ENCODE measurements at places on chromosomes 5 and 9.

GRCh38 chr5:98454407-98454806 is 319.1 kb upstream of the RGMB start:
- no peak for DNase-seq

GRCh38 chr5:151285683-151286082 is 17.9 kb downstream of the SLC36A3 start:
- DNase-seq: no peak

GRCh38 chr5:170486371-170486770 is 17.4 kb upstream of the KCNIP1 start:
- no peak for DNase-seq

- DNase-seq: no peak
Measured at GRCh38 chr5:38583500-38583899, 27.1 kb upstream of the LIFR start.

DNA sequence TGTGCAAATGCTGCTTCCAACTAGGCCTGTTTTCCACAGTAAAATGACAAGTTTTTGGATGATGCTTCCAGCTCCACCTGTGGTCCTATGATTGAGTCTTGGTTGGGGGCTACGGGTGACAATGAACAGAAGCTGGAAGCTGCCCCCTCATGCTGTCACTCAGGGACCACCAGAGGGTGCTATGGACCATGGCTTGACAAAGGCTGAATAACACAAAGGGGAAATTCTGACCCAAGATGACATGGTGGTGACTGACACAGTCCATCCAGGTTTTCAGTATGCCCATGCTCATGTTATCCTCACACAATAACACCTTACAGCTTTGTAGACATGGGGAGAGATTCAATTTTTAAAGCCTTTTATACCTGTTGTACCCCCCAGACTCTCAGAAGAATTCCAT is 23.9 kb upstream of the SAP30L start:
- DNase-seq: no peak

- DNase-seq: no peak
Measured at GRCh38 chr9:75979362-75979761, 88.9 kb downstream of the PCSK5 start.

GRCh38 chr9:109974143-109974917 is 194.3 kb downstream of the PALM2AKAP2 start:
- DNase-seq: no peak
